ENCODE measurements at places on chromosomes 16 and 17. TPM values are rescaled to one million over a fixed set of nuclear protein-coding genes. Genes with fewer than 3 reads are reported as not detected.

The CYB561 gene
- total RNA-seq: 3.3 TPM

GRCh38 chr16:85259115-85259831 is 147.0 kb upstream of the CIBAR2 start:
- H3K27me3 ChIP-seq: peaks cover 17% of the 10 kb centered on the region
- no peak overlapping the region for H3K27ac ChIP-seq
- no peaks in the 10 kb centered on the region for H3K36me3 ChIP-seq
- H3K4me1 ChIP-seq: no peaks in the 10 kb centered on the region
- H3K4me3 ChIP-seq: no peak overlapping the region

The MMP25 gene
- total RNA-seq: 0.35 TPM

GRCh38 chr16:28990375-28991040 is 5.7 kb downstream of the LAT start:
- H3K27ac ChIP-seq: no peak overlapping the region
- no peak for DNase-seq
- no peaks in the 10 kb centered on the region for H3K4me1 ChIP-seq

DNA sequence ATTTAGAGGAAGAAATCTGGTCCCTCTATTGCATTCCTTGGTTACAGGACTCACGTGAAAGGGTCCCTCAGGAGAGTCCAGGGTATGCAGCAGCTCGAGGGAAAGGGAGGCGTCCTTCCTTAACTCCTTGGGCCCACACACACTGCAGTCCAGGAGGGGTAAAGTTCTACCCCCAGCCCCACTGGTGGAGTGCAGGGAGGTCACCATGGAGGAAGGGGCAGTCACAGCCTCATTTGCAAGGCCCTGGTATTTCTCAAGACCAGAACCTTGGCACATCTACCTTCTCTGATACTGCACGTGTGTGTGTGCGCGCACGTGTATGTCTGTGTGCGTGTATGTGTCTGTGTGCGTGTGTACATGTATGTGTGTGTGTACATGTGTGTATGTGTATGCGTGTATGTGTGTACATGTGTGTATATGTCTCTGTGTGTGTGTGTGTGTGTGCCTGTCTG is 11.1 kb downstream of the HIC1 start:
- H3K4me3 ChIP-seq: no peak overlapping the region
- H3K27me3 ChIP-seq: no peaks in the 10 kb centered on the region
- peaks cover 48% of the 10 kb centered on the region for H3K4me1 ChIP-seq

- H3K27me3 ChIP-seq: no peaks in the 10 kb centered on the region
- no peaks in the 10 kb centered on the region for H3K4me1 ChIP-seq
- no peak overlapping the region for H3K27ac ChIP-seq
- H3K36me3 ChIP-seq: no peaks in the 10 kb centered on the region
- no peak for DNase-seq
- H3K4me3 ChIP-seq: no peak overlapping the region
Observed at GRCh38 chr17:50272711-50273653, 1.3 kb upstream of the TMEM92 start.

DNA sequence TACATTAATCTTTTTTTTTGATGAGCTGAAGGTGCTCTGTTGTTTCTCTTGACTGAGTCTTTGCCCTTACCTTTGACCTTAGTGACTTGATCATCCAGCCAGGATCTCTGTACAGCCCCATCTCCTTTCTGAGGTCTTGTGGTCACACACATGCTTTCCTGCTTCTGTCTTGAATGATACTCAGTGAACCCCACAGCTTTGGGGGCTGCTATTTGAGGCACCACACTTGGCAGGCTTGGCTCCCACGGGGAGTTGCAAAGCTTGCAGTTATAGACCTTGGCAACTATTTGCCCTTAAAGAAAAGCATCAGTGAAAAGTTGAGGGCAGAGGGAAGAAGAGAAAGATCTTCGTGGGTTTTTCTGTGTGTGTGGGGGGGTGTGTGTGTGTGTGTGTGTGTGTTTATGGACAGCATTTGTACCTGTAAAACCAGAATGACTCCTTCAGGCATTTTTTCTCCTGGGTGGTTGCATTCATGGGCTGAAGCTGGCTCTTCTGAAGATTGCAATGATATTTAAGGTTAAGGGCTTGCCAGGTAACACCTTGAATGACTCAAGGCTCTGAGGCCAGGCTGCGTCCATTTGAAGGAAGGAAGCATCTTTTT is 101.6 kb downstream of the MSI2 start:
- H3K4me3 ChIP-seq: peak overlapping the region; percentile 40
- H3K4me1 ChIP-seq: peaks cover 59% of the 10 kb centered on the region

The PRR29 gene
- total RNA-seq: not detected

The KRT20 gene
- total RNA-seq: 0.37 TPM

The MBTD1 gene
- total RNA-seq: 9.8 TPM

- no peaks in the 10 kb centered on the region for H3K36me3 ChIP-seq
- no peak overlapping the region for H3K27ac ChIP-seq
- H3K4me1 ChIP-seq: peaks cover 15% of the 10 kb centered on the region
- H3K27me3 ChIP-seq: no peaks in the 10 kb centered on the region
- H3K4me3 ChIP-seq: no peak overlapping the region
- DNase-seq: no peak
Observed at GRCh38 chr17:40479754-40480480, 21.5 kb downstream of the TNS4 start.

The TMEM132E gene
- total RNA-seq: not detected

- DNase-seq: no peak
- peaks cover 17% of the 10 kb centered on the region for H3K4me1 ChIP-seq
- H3K27me3 ChIP-seq: no peaks in the 10 kb centered on the region
Observed at GRCh38 chr16:88807142-88807625, 3.6 kb downstream of the CDT1 start.

- no peak for DNase-seq
- no peaks in the 10 kb centered on the region for H3K4me1 ChIP-seq
Observed at GRCh38 chr16:21116148-21116693, 34.4 kb downstream of the DNAH3 start.

DNA sequence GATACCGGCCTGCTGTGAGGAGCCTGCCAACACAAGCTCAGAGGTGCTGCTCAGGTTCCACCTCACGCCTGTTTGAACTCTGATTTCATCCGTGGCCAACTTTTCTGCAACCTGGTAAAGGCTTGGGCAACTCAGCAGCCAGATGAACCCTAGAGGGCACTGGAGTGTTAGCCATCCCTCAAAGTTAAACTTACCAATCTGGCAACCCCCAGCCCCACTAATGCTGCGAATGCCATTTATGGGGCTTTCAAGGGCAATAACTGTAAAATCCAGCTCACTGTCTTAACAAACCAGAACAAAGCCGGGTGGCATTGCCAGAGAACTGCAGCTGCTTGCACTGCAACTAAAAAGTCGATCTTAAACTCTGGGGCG is 105.5 kb downstream of the AXIN2 start:
- H3K36me3 ChIP-seq: no peaks in the 10 kb centered on the region
- no peak overlapping the region for H3K4me3 ChIP-seq
- no peaks in the 10 kb centered on the region for H3K27me3 ChIP-seq

- no peak overlapping the region for H3K27ac ChIP-seq
- no peaks in the 10 kb centered on the region for H3K27me3 ChIP-seq
- H3K36me3 ChIP-seq: no peaks in the 10 kb centered on the region
- H3K4me1 ChIP-seq: no peaks in the 10 kb centered on the region
- no peak for DNase-seq
Observed at GRCh38 chr17:68053231-68054013, 17.9 kb downstream of the KPNA2 start.

DNA sequence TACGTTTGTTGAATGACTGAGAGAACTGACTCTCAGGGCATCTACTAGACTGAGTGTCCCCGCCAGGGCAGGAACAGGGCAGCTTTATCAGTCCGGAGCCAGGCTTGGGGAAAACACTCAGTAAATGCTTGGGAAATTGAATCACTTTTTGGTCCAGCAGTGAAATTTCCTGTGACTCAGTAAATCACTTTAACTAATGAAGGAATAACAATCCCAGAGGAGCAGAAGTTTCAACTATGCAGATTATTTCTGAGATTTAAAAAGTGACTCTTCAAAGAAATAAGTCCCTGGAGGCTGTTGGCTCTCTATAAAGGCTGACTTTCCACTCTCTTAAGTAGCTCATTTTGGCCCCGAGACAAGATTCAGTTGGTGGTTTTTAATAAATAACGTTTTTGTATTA is 101.8 kb downstream of the FOXL1 start:
- no peak overlapping the region for H3K27ac ChIP-seq
- no peak overlapping the region for H3K4me3 ChIP-seq
- no peak for DNase-seq
- H3K4me1 ChIP-seq: no peaks in the 10 kb centered on the region
- H3K36me3 ChIP-seq: no peaks in the 10 kb centered on the region

The TANGO6 gene
- total RNA-seq: 20.6 TPM

GRCh38 chr17:69728816-69729215 is 314.3 kb downstream of the MAP2K6 start:
- no peaks in the 10 kb centered on the region for H3K27me3 ChIP-seq
- DNase-seq: no peak
- no peak overlapping the region for H3K4me3 ChIP-seq
- H3K4me1 ChIP-seq: no peaks in the 10 kb centered on the region
- no peaks in the 10 kb centered on the region for H3K36me3 ChIP-seq
- no peak overlapping the region for H3K27ac ChIP-seq

GRCh38 chr17:4582691-4583090 is 1.6 kb upstream of the SMTNL2 start:
- H3K27ac ChIP-seq: no peak overlapping the region
- H3K36me3 ChIP-seq: no peaks in the 10 kb centered on the region
- DNase-seq: no peak
- peaks cover 8% of the 10 kb centered on the region for H3K27me3 ChIP-seq
- no peak overlapping the region for H3K4me3 ChIP-seq

The CACNG3 gene
- not detected for total RNA-seq

DNA sequence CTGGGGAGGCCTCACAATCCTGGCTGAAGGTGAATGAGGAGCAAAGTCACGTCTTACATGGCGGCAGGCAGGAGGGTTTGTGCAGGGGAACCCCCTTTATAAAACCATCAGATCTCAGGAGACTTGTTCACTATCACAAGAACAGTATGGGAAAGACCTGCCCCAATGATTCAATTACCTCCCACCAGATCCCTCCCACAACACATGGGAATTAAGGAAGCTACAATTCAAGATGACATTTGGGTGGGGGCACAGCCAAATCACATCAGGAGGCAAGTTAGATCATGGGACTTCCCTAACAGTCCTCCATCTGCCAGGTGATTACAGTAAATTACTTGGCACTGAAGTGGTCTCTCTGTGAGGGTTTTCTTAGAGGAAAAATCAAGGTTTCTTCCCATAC is 5.3 kb downstream of the TMEM114 start:
- H3K27ac ChIP-seq: no peak overlapping the region
- H3K27me3 ChIP-seq: peaks cover 5% of the 10 kb centered on the region
- DNase-seq: no peak

DNA sequence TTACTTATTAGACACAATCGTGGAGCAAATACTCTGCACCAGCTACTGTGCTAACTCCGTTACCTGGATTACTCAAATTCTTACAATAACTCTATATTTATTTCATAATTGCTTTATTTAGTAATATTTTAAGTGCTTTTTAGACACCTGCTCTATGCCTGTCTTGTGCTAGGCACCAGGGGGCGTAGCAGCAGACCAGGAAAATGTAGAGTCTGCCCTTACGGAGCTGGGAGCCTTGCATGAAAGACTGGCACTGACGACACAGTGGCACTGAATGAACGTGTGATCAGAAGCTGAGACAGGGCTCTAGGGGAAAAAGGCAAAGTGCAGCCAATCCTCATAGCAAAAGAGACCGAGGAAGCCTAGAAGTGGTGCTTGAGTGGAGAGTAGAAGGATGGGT is 486.5 kb downstream of the CDH13 start:
- no peaks in the 10 kb centered on the region for H3K36me3 ChIP-seq
- no peak overlapping the region for H3K4me3 ChIP-seq
- DNase-seq: no peak

The TBC1D3 gene
- total RNA-seq: not detected

GRCh38 chr16:17229766-17230165 is 241.0 kb downstream of the XYLT1 start:
- H3K27ac ChIP-seq: no peak overlapping the region
- DNase-seq: no peak

Data from GM12878 (cell line).